NCI-H2081 (cell line): ENCODE measurements at places on chromosomes 3 and 15.

- no peak for DNase-seq
Measured at GRCh38 chr15:56528136-56528535, 63.2 kb upstream of the MNS1 start.

- no peak for DNase-seq
Measured at GRCh38 chr15:92149465-92149864, 244.2 kb upstream of the ST8SIA2 start.

- DNase-seq = no peak
Measured at GRCh38 chr15:82551646-82552247, 11.5 kb upstream of the RPS17 start.

GRCh38 chr15:33200903-33201302 is 6.4 kb upstream of the FMN1 start:
- DNase-seq = no peak

- DNase-seq = no peak
Measured at GRCh38 chr15:45573961-45574629, 13.1 kb upstream of the BLOC1S6 start.

GRCh38 chr15:25810631-25811091 is 52.5 kb downstream of the ATP10A start:
- DNase-seq = no peak
